ENCODE measurements at places on chromosomes 13 and 19.

DNA sequence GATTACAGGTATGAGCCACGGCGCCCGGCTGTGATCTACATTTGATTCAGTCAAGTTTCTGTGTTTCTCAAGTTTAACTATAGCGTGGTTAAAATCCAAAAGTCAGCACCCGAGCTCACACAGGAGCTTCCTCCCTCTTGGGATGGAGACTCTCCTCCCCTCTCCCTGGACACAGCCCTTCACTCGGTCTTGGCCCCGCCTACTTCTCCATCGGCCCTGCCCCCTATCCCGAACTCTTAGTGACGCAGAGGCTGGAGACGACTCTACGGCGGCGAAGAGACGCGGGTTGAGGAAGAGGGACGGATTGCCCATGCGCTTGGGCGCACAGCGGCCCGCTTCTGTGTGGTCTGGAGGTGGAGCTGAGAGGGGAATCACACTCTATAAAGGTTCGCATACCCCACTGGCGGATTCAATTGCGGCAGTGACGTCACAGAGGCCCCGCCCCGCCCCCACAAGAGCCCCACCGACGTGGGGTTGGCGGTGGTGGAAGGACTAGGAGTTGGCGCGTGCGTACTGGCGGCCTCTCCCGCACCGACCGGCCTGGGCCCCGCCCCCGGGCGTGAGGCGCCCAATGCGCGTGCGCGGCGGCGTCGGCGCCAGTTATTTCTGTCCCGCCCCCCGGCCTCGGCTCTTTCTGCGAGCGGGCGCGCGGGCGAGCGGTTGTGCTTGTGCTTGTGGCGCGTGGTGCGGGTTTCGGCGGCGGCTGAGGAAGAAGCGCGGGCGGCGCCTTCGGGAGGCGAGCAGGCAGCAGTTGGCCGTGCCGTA, at the start of gene TRIM28:
TRIM28 (plus strand) TSS at position 239 of the 765 bp plus-strand sequence. CDS start 694 bp downstream, outside the sequence.
- DNase-seq = peak; percentile 100

- DNase-seq = no peak
Measured at GRCh38 chr19:45177817-45178261, at the start of gene TRAPPC6A. Gene TRAPPC6A (minus strand): TSS chr19:45178237. CDS start chr19:45178218, 19 bp downstream.

- no peak for DNase-seq
Measured at GRCh38 chr13:37418490-37418889, 180.1 kb downstream of the POSTN start.

- DNase-seq = no peak
Measured at GRCh38 chr19:21109116-21109515, 27.1 kb downstream of the ZNF714 start.

GRCh38 chr13:68056816-68057710, 826.9 kb upstream of the PCDH9 start:
- no peak for DNase-seq

DNA sequence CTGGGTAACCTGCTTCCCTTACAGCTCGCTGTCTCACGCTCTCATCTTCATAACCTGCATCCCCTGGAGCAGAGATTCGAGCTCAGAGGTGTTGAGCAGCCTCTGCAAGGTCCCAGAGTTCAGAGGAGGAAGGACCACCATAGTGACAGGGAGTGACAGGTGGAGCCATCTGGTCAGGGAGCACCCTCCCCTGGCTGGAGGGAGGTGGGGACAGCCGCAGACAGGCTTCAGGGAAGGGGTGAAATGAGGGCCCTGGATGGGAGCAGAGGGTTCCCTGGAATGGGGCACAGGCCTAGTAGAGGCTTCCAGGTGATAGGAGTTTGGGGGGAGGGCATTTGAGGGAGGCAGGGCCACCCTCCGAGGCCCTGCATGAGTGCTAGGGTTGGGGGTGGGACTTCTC, 82.1 kb downstream of the ZNF429 start:
- DNase-seq = no peak

GRCh38 chr13:109939180-109939579, 152.8 kb upstream of the IRS2 start:
- no peak for DNase-seq

DNA sequence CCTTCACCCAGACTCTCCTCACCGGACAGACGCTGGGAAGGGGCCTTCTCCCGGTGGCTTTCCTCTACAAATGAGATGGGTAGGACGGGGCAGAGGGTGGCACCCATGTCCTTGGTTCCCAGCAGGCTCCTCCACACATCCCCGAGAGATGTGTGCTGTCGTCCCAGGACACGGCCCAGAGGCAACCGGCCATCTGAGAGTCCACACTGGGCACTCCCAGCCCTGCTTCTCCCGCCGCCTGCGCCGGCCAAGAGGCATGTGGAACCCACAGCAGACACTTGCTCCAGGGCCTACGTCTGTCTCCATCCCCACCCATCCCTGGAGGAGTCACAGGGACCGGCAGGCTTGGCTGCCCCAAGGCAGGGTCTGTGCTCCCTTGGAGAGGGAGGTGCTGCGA, 179.9 kb downstream of the KDM4B start:
- no peak for DNase-seq

- DNase-seq = peak; percentile 53
Measured at GRCh38 chr19:48858984-48859710, 9.3 kb downstream of the PLEKHA4 start.

GRCh38 chr19:57123882-57124281, 4.1 kb downstream of the USP29 start:
- DNase-seq = no peak

DNA sequence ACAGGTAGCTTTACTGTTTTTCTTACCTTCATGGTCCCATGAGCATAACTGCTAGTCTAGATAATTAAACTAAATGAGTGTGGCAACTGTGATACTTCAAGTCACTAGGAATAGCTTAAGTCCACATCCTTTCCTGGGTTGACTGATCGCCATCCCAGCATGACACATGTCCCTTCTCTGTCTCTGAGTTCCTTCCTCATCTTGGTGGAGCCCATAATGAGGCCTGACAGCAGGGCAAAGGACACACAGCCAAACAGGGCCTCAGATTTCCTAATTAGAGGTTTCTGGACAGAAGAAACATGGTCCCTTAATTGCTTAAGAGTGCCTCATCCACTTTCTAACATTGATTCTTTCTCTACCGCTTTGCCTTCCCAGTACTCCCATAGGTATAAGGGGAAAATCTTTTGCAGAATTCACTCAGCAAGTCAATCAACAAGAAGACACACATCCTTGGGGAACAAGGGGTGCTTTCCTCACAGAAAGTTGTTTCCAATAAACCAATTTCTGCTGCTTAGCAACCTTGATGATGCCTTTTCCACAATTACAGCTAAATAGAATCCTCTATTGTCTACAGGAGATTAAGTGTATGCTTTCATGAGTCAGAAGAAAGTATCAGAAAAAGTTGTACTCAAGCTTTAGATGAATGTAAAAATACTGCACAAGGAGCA, 208.3 kb upstream of the SERP2 start:
- no peak for DNase-seq

DNA sequence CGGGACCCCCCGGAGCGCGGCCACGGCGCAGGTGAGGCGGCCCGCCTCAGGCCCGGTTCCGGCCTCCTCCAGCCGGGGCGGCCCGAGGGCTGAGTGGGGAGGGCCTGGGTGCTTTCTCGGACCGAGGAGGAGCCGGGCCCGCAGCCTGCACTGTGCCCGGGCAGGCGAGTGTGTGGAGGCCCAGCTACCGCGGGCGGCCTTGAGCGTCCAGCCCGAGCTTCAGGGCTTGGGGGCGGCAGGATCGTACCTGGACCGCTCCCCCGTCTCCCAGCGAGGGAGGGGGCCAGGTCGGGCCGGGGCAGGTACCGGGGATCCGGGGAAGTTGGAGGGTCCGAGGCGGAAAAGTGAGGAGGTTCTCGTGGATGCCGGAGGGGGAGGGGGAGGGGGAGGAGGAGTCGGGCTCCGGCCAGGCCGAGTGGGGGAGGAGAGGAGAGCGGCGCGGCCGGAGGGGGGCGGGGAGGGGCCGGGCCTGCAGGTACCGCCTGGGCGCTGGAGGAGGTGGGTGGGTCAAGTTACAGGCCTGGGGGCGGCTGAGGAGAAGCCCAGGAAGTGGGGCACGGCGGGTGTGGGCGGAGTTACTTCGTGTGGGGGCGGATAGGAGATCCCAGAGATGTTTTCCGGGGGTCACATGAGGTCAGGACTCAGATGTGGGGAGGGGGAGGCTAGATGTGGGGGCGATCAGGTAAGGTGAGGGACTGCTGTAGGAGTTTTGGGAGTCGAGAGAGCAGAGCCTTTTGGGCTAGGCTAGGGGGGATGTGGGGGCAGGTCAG, 545 bp downstream of the NACC1 start:
- no peak for DNase-seq

DNA sequence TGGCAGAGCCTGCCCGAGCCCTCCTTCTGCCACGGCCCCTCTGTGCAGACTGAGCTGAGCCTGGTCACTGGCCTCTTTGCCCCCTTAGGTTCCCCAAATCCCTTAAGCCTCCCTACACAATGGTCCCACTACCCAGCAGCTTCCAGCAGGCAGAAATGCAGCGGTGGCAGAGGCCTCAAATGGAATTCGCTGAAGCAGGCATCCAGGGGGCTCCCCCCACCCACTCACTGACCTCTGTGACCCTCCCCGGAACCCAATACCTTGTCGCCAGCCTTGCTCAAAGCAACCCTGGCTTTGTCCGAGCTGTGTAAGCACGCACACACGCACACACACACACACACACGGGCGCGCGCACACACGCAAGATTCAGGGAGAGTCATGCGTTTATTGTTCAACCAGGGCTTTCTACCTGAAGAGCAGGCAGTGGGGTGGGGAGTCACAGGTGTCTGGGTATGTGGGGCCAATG, at the start of gene LIM2:
LIM2 (minus strand) TSS at position 51 of the 466 bp plus-strand sequence. CDS start 531 bp downstream, outside the sequence.
- no peak for DNase-seq

DNA sequence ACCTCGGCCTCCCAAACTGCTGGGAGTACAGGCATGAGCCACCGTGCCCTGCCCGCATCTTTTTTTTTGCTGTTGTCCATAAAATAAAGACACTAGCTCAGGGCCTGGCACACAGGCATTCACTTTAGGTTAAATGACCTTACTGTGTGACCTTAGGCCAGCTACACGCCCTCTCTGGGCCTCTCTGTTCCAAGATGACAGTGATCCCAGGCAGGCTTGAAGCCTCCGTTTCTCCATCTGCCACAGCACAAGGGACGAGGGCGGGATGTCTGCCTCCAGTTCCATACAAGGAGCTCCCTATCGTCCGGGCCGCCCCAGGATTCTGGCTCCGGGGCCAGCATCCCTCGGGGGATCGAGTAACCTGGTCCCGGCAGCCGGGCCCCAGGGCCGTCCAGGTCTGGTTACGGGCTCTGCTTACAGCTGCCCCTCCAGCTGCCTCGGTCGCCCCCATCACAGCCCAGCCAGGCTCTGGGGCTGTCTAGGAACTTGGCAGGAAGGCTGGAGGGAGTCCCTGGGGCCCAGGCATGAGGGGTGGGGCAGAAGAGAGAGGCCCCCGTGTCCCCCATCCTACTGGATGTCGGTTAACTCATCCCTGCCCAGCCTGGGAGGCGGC, 11.9 kb upstream of the SEMA6B start:
- no peak for DNase-seq

GRCh38 chr13:80299046-80299445, 41.9 kb downstream of the SPRY2 start:
- DNase-seq = no peak

DNA sequence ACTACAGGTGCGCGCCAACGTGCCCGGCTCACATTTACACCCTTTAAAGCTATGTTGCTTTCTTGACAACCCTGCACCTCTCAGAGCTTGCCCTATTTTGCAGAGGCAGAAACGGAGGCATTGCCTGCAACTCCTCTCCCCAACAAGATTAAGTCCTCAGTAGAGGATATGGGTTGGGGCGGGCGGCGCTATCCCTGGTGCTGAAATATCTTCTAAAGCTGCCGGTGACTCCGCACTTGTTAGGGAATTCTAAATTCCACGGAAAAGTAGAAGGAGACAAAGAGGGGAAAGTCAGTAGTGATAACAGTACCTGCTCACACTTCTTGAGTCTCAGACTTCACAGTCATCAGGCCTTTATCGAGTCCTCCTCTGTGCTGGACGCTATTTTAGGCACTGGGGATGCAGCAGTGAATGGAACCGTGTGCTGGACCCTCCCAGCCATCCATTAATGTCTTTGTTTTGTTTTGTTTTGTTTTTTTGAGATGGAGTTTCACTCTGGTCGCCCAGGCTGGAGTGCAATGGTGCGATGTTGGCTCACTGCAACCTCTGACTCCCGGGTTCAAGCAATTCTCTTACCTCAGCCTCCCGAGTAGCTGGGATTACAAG, 18.0 kb downstream of the SLC5A5 start:
- no peak for DNase-seq

DNA sequence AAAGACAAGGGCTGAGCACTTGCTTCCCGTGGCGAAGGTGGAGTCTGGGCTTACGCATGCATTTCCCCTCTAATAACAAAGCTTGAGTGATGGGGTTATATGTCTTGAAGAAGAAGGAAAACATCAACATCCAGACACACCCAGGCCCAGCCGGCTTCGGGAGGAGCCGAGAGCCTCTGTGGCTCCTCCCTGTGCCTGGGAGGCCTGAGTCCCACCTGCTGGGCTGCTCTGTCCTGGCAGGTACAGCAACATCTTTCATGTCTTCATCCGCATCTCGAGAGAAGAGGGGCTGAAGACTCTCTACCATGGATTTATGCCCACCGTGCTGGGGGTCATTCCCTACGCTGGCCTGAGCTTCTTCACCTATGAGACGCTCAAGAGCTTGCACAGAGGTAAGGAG, 30.6 kb downstream of the TMEM161A start:
- no peak for DNase-seq

- no peak for DNase-seq
Measured at GRCh38 chr13:59970847-59971246, 192.9 kb downstream of the DIAPH3 start.

DNA sequence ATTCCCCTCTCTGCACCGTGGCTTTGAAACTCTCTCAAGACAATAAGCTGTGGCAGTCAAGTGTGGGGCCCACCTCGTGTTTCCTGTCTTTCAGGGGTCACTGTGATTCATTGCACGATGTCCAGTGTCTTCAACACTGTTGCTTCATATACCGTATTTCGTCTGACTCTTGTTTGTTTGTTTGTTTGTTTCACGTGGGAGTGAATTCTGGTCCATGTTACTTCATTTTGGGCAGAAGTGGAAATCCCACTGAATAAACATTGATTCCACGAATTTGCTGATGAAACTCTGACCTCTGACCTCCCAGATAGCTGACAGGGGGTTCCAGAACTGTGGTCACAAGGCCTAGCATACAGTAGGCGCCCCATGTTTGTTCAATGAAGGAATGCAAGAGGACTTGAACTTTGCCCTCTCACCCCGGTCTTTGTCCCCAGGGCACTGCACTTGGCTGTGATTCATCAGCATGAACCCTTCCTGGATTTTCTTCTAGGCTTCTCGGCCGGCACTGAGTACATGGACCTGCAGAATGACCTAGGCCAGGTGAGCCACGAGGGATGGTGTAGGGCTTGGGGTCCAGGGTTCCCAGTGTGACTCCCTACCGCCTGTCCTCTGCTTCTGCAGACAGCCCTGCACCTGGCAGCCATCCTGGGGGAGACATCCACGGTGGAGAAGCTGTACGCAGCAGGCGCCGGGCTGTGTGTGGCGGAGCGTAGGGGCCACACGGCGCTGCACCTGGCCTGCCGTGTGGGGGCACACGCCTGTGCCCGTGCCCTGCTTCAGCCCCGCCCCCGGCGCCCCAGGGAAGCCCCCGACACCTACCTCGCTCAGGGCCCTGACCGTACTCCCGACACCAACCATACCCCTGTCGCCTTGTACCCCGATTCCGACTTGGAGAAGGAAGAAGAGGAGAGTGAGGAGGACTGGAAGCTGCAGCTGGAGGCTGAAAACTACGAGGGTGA, 5.1 kb downstream of the NFKBIB start:
- DNase-seq = no peak
